Neural crest cell (in vitro differentiated cells): ENCODE measurements at places on chromosomes 16 and 17. TPM values are rescaled to one million over a fixed set of nuclear protein-coding genes. Genes with fewer than 3 reads are reported as not detected.
A peak's percentile ranks its signal among the peaks of the same experiment; 100 is the strongest.

DNA sequence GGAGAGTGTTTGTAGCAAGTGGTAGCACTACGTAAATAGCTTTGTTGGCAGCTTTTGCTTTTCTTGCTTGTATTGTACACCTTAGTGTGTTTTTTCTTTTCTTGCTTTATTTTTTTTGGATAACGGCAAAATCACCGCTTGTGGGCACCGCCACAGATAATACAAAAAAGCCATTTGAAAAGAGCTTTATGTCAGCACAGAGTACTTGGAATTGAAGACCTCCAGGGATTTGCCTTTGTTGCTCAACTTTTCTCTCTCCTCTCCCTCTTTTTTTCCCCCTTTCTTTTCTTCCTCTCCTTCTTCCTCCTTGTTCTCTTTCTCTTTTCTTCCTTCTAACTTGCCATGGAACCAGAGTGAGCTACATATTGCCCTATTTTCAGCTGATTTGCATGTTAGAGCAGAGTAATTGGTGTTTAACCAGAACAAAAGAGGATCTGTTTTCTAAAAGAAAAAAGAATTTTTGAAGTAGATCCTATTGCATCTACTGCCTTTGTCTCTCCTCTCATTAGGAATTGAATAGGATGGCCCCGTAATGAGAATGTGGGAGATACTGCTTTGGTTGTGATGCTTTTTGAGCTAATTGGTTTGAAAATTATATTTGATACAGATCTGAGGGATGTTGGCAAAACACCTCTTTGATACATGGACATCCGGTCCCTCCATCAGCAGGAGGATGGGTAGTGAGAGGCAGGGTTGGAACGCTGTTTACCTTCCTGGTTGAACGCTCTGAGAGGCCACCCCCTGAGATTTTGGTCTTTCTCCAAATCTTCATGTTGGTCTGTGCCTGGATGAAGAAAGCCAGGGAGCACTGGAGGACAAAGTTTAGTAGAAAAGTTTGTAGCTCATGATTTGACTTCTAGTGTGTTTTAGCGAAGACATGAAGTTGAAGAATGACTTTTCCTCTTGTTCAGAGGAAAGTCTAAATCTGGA lies 85.6 kb downstream of the MSI2 start:
- DNase-seq: no peak

GRCh38 chr17:2705263-2705662 lies 6.3 kb downstream of the CLUH start:
- DNase-seq: no peak

- peak; percentile 40 for DNase-seq
Measured at GRCh38 chr16:81492311-81492761, 47.7 kb downstream of the CMIP start.

DNA sequence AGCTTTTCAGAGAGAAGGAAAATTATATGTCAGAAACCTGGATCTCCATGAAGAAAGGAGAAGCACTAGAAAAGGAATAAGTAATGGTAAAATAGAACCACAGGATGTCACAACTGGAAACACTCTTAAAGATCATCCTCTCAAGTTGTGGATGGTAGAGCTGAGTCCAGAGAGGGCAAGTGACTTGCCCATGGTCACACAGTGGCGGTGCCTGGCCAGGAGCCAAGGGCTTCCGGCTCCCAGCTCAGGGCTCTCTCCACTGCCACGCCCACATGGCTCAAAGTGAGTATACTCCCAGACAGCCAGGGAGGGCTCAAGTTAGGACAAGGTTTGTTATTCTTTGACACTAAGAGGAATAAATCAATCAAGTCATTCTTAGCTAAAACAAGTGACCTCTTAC lies 159.8 kb downstream of the COPRS start:
- no peak for DNase-seq

GRCh38 chr16:12340151-12340733 lies 363.7 kb downstream of the SNX29 start:
- DNase-seq: no peak

- DNase-seq: no peak
Measured at GRCh38 chr16:31362476-31363405, 7.8 kb downstream of the ITGAX start.

DNA sequence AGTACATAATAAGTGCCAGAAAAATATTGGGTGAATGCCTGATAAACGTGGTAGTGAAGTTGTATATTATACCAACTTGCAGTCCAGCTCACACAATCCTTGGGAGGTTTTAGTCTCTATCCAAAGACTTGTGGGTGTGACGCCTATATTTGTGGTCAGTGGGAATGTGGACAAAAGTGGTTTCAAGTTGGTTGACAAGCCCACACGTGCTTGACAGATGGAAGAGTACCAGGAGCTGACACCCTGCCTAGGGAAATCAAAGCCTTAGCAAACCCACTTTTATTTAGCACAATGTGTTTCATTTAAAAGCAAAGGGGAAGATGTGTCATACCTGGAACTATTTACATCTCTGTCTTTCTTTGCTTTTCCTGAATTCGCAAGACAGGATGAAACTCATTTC lies 79.0 kb downstream of the CA10 start:
- DNase-seq: no peak

- no peak for DNase-seq
Measured at GRCh38 chr16:84919708-84920107, 91.6 kb downstream of the ZDHHC7 start.

GRCh38 chr17:28547623-28548416 lies 4.6 kb downstream of the UNC119 start:
- peak; percentile 81 for DNase-seq

- DNase-seq: no peak
Measured at GRCh38 chr17:4735876-4736651, 3.6 kb upstream of the ZMYND15 start.

DNA sequence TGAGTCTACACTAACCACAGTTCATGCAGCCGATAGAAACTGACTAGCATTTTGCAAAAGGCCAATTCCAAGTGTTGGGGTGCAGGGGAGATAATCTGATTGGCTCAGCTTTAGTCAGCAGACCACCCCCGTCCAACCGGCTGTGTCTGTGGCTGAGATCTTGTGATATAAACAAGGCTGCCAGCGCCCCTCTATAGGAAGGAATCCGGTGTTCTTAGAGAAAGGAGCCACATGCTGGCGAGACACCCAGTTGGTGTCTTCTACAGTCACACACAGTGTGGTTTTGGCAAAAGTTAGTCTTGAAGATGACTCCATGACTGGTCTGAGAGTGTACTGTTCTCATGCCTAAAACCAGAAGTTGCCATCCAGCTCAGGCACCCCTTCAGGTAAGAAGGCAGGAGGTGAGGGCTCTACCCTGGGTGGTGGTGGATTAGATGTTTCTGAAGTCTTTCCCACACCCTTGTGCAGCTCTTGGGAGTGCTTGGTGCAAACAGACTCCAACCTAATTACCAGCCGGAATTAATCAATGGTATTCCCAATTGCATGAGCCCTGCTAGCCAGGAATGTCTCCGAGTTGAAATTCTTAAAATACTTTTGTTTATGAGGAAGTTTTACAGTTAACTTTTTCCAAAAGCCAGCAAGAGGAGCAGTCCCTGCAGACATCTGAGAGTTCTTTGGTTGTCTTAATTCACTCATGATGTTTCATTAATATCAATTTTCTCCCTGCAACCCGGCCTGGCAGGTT lies 172.3 kb upstream of the IRX6 start:
- no peak for DNase-seq

DNA sequence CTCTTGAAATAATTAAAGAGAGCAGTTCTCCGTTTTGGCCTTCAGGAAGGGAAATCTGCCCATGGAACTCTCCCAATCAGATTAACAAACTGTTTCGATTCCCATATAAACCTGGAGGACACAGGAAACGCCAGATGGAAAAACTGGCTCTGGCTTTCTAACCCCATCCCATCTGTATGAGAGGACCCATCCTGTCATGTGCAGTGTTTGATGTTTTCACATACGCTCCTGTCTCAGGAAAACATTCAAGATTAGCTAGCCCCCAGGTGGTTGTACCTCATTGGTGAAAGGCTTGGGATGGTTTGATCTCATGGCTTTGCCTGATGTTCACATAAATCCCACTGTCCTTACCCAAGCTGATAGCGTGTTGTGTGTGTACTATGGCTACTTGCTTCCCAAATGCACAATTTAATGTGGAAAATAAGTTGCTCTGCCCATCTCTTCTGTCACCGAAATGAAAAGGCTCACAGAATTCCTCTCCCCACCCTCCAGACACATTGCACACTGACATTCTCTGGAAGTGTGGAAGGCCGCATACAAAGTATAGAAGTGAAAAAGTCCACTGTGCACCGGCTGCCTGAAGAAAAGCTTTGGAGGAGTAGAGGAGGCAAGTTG lies 18.2 kb upstream of the ERN1 start:
- no peak for DNase-seq

GRCh38 chr16:920051-920681 lies 50.6 kb downstream of the LMF1 start:
- DNase-seq: no peak

- DNase-seq: no peak
Measured at GRCh38 chr17:10119203-10120108, 79.0 kb downstream of the GAS7 start.

DNA sequence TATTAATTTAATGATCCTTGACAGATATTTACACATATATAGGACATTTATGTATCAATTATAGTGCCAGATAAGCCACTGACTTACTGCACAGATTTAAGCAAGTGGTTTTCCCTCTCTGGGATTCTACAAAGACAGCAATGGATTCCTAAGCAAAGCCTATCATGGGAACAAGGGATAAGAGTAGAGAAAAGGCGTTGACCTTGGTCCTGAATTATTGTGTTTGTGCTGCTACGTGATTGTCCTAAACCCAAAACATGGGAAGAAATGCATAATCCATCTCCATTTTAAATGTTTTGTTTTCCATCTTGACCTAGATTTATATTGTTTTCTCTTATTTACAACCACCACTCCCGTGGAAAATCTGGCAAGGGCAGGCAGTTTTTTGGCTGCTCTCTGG lies 14.0 kb downstream of the SLFN11 start:
- DNase-seq: no peak

DNA sequence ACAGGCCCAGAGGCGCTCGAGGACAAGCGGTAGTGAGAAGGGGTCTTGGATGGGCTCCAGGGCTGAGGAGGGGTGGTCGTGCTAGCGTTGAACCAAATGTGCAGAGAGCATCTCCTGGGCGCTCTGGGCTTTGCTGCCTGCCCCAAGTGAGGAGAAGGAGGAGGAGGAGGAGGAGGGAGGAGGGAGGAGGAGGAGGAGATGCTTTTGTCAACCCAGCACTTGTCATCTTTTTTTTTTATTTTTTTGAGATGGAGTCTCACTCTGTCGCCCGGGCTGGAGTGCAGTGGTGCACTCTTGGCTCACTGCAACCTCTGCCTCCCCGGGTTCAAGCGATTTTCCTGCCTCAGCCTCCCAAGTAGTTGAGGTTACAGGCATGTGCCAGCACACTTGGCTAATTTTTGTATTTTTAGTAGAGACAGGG lies 59.8 kb downstream of the PGS1 start:
- no peak for DNase-seq

DNA sequence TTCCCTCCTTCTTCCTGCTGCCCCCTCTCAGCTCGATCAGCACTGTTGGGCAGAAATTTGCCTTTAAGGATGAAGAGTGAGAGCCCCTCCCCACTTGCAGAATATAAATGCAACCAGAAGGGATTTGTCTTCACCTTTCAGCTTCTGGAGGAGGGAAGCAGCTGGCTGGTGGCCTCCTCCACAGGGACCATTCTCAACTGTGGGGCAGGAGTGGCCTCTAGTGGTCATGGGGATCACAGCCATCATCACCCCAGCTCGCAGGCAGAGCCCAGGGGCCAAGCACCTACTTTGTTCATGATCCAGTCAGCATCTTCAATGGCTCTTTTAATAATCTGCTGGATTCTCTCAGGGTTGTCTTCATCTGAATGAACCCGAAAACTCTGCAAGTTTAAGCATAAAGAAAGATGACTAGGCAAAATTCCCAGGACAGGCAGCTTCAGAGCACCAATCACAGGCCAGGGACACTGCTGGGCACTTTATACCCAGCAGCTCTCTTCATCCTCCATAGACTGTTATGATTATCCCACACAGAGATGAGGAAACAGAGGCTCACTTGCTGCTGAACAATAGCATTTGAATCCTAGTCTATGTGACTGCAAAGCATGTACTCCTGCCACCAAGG lies 13.1 kb downstream of the LYRM9 start:
- peak; percentile 77 for DNase-seq

The HOXB7 gene
- total RNA-seq: 8.5 and 11.4 TPM in 2 replicates

The CNTD1 gene
- not detected in 2 replicates for total RNA-seq

The GPR139 gene
- not detected in 2 replicates for total RNA-seq

The ICAM2 gene
- total RNA-seq: not detected in 2 replicates

The RBFOX1 gene
- 0.71 and 1.4 TPM in 2 replicates for total RNA-seq

The CDR2L gene
- 24.0 and 24.1 TPM in 2 replicates for total RNA-seq

The KRTAP4-5 gene
- not detected in 2 replicates for total RNA-seq

The FAM83G gene
- total RNA-seq: 1.3 and 1.8 TPM in 2 replicates
